ENCODE measurements at places on chromosomes 12 and 14.

GRCh38 chr14:95299271-95299670 is 20.4 kb downstream of the CLMN start:
- DNase-seq = no peak

DNA sequence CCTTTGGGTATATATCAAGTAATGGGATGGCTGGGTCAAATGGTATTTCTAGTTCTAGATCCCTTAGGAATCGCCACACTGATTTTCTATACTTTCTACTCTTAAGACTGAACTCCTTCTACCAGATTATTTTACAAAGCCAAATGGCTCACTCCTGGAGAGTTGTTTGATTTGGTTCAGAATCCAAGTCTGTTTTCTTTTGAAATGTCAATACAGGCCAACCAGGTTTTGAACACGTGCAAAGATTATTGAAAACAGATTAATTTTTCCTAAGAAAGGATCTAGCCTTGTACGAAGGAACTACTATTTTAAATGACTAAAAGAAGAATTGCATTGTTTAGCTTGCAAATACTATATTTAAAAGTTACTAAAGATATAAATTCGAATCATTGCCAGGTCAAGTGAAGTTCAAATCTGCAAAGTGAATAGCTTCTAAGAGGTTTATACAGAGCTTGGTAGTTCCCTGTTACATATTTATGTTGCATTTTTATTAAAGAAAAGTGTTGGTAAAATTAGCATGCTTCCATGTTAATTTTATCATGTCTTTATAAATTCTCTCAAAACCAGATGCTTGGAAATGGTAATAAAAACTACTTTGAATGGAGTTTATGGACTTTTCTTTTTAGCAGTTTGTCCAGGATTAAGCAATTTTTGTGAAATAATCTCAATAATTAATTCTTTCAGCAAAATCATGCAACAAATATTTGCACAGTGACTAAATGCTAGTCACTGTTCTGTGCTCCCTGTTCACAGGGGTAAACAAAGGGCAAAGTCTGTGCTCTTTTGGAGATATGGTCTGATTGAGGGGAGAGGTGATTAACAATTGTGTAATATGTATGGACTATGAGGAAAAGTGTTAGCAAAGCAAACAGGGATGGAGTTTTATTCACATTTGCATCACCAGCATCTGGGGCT is 38.9 kb downstream of the GPR65 start:
- no peak for DNase-seq

DNA sequence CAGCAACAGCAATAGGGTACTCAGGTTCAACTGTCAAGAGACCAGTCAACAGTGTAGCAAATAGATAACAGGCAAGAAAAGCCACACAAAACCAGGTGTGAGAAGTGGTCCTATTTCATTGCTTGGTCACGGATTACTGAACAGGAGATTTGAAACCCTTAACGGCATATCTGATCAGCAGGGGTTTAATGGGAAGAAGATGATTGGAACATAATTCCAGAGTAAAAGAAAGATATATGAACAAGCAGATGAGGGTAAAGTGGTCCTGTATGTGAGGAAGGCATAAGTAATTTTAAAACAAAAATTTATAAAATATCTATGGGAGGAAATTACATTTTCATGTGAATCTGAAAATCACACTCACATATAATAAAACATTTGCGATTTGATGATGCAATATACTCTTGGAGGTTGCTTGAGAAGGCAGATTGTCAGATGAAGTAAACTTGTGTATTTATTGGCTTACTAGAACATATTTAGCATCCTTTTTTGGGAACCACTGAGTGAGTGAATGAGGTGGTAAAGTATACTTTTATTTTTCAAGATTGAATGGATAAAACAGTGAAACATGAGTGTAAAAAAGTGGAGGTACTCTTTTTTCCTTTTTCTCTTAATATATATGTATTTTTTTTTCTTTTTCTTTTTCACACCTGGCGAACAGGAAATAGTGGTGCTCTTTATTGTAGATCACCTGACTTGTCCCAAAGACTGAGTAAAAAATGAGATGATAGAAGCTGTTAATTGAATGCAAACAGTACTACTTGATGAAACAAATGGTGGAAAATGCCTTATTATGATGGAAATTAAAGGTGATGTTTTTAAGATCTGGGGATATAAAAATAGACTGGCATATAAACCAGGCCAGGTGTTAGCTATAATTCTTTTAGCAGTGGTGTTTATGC is 21.6 kb upstream of the SDR39U1 start:
- DNase-seq = no peak

- peak; percentile 57 for DNase-seq
These were observed 1.6 kb upstream of the PRPH start for GRCh38 chr12:49293056-49293956.

DNA sequence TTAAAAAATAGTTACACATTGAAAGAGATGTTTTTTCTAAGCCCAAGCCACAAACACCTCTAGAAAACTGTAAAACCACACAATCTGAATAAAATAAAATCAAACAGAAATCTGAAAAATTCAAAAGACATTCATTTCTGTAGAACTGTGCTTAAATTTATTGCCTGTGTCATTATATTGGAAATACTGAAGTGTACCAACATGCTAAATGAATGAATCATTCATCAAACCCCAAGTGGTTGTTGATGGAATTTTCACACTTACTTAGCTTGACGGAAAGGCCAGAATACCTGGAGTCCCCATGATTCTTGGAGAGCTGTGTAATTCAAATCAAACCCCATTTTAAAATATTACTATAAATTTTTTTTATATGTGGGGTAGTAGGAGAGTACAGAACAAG is 2.7 kb downstream of the KITLG start:
- no peak for DNase-seq

DNA sequence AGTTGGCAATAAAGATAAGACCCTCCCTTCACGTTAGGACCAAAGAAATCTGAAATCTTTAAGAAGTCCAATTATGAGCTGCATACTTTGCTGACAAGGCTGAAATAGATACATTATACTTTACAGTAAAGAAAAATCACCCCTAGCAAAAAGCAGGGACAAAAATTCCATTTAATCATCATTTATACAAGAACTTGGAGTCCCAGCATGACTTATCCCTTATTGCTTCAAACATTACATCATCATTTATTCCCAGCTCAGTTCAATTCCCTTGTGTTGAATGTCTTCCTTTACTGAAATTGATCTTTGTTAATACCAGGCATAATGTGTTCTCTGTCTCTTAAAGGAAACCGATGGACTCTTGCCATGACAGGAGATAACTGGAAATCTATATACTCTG is 449.6 kb upstream of the CCDC196 start:
- DNase-seq = no peak

DNA sequence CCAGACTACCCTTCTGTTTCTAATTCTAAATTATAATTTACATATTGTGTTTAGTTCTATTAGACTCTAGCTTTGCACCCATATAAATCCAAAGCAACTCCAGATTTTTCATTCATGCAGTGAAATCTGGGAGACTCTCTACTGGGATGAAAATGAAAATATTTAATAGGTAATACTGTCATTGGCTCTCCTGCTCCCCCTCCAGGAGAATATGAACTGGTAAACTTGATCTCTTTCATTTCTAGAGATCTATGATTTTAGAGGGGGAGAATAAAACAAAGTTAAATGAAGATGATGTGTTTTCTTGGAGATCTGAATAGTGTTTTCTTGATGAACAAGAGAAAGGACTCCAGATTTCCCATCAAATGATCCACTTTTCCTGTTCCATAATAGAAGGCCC is 104.3 kb upstream of the TMCC3 start:
- no peak for DNase-seq

DNA sequence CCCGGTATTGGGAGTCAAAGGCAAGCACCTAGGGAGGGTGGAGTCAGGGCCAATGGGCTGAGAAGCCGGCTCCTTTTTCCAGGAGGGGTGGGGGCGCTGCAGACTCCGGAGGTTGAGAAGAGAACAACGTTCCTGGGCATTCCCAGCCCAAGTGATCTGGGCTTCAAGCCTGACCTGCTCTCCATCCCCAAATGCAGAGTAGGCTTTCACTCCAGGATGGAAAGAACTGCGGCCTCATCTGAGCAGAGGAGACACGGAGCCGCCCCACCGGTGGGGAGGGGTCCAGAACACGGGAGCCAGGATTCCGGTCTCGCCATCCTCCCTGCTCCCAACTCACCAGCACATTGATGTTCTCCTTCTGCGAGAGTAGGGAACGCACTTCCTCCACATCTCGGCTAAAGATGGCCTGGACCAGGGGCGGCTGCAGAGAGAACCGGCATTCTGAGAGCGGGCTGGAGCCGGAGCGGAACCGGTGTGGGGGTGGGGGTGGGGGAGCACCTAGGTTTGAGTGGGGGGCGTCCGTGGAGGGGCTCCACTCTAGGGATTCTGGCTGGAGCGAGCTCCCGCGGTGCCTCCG is 605 bp downstream of the ANKRD52 start:
- no peak for DNase-seq

GRCh38 chr12:15534322-15534721 is 212.0 kb downstream of the PTPRO start:
- DNase-seq = no peak

DNA sequence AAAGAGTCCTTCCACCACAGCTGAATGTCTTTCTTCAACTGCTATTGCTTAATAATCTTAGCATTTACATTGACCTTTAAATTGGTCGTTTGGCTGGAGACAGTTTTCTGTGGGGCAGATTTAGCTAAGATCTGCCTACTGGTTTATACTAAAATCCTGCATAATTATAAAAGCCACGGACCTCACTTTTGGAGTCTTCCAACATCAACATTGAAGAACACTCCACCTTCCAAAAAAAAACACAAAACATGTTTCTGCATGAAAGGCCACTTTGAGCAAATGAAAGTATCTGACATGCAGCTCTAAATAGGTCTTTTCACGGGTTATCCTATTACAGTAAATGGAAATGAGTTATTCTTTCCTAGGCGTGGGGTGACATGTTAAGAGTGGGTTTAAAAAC is 57.0 kb upstream of the KRR1 start:
- DNase-seq = no peak

DNA sequence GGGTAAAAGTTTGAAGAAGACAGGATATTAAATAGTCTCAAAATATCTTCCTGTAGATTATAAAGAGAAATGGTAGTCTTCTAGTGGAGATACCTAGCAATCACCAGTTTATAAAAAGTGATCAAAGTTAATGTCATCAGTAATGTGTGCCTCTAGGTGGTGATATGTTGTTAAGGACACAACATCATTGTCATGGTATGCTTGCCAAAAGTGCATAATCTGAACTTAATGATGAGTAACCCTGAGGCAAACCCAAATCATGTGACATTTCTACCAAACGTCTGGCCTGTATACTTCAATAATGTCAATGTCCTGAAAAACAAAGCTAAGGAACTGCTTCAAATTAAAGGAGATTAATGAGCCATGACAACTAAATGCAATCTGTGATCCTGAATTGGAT is 214.7 kb downstream of the PHLDA1 start:
- DNase-seq = no peak

GRCh38 chr12:105524961-105525360 is 194.5 kb downstream of the C12orf75 start:
- no peak for DNase-seq

- DNase-seq = peak; percentile 65
These were observed 768 bp downstream of the CEP170B start for GRCh38 chr14:104865631-104866441.

DNA sequence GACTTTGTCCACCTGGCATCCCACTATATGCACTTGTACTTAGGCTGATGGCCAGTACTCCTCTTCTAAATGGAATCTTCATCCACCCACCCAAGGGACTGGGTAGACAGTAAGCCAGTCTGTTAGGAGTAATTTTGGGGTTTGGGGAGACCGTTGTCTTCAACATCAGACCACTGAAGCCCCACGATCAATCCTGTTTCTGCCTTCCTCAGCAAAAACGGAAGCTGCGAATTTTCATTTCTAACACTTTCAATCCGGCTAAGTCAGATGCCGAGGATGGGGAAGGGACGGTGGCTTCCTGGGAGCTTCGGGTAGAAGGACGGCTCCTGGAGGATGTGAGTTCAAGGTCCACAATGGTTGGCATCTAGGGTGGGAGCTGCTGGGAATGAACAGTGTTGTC is 2.0 kb downstream of the SMARCD1 start:
- no peak for DNase-seq

DNA sequence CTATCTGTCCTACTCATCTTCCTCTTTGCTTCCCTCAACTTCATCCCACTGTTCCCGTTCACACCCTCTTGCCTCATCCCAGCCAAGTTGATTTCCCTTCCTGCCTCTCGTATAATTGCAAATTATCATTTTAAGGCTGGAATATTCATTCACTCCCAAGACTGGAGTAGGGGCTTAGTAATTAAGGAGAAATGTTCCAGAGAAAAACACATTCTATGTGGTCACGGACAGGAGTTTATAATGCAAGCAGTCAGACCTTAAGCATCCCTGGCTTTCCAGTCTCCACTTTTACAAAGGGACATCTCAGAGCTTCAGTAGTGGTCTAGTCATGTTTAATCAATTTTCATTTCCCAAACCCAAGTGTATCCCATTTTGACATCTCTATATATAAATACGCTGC is 54.9 kb downstream of the TMEM132D start:
- no peak for DNase-seq

DNA sequence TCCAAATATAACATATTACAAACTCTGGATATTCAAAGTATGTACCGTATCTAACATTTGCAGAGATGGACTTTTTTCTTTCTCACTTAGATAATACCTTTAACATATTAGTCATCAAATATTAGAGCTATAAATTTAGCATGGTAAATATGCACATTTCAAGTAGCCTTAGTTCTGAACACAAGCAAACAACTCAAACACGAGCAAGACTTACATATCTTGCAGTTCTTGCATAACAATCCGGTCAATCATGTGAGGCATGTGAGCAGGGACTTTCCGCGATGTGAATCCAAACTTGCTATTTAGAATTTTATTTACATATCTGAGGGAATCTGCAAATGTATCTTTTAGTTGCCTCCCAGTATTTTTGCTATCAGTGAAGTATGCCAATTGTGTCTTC is 22.1 kb upstream of the SYCP3 start:
- DNase-seq = no peak

DNA sequence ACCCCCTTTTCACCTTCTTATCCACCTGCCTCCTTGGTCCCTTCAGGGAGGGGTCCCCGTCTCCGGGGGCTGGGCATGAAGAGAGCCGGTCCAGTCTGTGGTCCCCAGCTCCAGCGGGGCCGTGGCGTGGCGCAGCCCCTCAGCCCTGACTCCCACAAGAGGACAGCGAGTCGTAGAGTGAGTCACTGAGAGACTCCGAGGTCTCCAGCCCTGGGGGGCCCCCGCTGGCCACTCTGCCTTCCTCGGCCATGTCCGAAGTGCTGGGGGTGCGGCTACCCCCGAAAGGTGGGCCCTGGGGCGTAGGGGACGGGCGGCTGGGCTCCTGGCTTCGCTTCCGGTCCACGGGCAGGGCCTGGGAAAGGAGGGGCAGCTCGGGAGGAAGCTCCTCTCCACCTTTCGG is 36.5 kb downstream of the NCKAP5L start:
- no peak for DNase-seq

DNA sequence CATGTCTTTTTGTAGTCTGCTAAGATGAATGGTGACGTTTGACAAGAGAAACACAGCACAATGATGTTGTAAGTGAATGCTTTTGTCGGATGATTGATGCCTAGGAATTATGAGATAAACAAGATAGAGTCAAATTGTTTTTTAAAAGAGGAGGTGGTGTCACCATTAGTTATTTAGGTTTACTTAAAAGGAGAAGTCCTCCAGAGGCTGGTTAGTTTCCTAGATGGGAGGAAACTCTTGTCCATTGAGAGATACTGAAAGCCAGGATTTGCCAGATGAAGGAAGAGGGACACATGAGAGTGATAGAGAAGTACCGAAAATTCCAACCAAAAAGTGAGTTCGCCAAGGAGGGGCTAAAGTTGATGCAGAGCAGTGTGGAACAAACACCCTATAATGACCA is at the start of gene OR10G2:
Gene OR10G2, minus strand, starts transcription at position 101 of the 400 bp plus-strand sequence. Its CDS starts 98 bp downstream, at position 3.
- no peak for DNase-seq

All from left ventricle myocardium inferior (tissue), 1 donor.